ENCODE measurements at places on chromosomes 3 and 15.

- DNase-seq = no peak
Observed at GRCh38 chr3:184524981-184525336, 36.6 kb upstream of the EPHB3 start.

DNA sequence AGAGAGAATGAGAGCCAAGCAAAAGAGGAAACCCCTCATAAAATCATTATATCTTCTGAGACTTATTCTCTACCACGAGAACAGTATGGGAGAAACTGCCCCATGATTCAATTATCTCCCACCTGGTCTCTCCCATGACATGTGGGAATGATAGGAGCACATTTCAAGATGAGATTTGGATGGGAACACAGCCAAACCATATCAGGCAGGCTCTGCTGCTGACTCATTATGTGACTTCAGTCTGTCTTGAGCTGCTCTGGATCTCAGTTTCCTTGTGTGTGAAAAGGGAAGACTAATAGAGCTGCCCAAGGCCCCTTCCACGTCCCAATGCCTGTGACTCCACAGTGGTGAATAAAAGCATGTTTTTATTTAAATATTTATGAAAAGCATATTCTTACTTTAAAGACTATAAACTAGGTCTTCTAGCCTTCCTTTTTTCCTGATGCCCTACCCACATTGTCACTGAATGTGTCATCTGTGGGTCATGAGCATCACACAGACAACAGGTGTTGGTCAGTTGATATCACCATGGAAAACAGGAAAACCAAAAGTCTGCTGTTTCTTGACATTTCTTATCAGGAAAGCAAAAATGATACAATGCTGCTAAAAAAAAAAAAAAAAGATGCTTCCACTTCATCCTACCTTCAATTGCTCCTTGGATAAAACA lies 96.0 kb upstream of the PPP2R3A start:
- DNase-seq = no peak

DNA sequence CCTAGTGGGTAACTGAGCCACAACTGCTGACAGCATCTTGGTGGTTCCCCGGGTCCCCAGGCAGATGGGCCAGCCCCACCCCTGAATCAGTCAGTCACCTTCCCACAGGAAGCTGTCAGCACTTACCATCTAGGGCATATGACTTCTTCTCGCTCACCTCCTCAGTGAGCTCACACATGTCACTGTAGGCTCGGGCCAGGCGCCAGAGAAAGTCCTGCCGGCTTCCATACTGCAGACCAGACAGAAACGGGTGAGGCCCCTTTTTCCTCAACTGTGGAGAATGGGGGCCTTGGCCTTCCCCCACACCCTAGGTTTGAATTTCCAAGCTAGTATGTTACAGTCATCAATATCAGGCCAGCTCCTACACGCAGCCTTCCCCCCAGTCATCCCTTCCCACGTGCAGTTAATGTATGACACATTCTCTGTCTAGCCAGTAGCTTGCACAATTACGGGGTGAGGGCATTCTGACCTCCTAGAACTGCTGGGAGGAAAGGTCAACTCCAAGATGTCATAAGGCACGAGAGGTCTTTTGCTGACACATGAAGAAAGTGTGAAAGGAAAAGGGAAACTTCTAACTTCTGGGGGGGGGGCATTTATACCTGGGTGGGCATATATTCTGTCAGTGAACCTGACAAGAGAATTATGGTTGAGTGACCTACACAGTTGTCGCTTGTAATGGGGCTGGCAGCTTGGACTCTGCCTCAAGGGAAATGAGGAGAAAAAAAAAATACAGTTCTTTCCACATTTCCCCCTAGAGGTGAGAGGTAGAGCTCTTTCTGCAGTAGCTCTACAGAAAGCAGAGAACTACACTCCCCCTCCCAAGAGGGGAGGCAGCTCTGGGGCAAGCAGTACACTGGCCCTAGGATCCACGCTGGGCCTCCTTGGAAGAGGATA lies 10.9 kb downstream of the RMDN3 start:
- DNase-seq = no peak

- DNase-seq = no peak
Observed at GRCh38 chr3:5568451-5568850, 380.9 kb downstream of the EDEM1 start.

DNA sequence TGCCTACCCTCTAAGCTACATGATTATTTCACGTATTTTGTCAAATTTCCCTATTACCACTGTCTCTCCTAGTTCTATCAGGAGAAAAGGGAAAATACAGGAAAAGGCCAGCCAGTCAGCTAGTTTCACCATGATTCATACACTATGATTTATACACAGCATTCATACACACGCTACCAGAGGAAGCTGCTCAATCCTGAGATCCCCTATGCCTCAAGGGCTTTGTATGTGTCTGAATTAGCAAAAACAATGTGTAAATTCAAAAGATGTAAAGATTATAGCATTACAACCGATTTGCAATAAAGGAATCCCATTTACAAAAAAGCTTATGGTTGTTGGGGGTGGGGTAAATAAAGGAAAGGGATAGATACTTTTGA lies 3.1 kb upstream of the ACKR4 start:
- DNase-seq = peak; percentile 78

DNA sequence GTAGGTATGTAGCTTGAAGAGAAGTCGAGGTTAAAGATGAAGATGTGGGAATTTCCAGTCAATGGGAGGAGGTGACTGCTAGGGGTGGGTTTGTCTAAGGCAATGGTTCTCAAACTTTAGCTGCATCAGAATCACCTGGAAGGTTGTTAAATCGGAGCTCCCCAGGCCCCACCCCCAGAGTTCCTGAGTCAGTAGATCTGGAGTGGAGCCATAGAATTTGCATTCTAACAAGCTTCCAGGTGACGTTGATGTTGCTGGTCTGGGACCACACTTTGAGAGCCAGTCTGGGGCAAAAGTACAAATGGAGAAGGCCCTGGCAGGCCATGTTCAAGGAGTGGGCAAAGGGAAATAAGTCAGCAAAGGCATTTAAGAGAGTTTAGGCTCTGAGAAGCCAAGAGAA lies 69.1 kb downstream of the CMTM8 start:
- DNase-seq = no peak

DNA sequence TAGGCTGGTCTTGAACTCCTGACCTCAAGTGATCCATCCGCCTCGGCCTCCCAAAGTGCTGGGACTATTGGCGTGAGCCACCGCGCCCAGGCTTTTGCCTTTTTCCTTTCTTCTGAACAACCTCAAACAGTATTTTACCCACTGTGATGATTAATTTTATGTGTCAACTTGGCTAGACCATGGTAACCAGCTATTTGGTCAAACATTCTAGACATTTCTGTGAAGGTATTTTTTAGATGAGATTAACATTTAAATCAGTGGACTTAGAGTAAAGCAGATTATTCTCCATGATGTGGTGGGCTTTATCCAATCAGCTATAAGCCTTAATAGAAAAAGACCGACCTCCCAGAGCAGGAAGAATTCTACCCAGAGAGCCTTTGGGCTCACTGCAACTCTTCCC lies 6.0 kb downstream of the SPATA12 start:
- no peak for DNase-seq

GRCh38 chr15:76930831-76931396 lies 635 bp upstream of the RCN2 start:
- no peak for DNase-seq

DNA sequence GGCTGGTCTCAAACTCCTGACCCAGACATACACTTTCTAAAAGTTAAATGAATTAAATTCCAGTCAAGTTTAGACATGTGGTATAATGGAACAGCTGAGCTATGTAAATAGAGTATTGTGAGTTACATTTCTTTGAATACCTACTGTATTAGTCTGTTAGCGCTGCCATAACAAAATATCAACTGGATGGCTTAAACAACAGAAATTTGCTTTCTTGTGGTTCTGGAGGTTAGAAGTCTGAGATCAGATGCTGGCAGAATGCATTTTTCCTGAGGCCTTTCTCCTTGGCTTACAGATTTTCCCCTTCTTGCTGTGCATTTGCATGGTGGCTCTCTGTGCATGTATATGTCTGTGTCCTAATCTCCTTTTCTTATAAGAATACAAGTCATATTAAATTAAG lies 101.5 kb upstream of the TGFBR2 start:
- no peak for DNase-seq

DNA sequence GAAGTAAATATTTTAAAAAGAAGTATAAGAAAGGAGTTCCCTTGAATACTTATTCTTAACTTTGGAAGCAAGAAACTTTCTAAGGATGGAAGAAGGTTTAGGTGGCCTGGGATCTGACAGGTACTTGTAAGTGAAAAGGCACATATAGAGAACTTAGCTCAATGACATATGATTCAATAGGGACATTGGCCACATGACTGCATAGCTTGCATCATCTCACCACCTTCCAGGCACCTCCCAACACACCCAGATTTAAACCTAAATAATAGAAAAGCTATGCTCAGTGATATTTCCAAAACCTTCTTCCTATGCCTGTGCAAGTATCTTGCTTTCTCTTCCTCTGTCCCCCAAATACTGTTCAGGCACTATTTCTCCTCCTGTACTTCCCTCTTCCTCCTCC lies 4.7 kb upstream of the P2RY1 start:
- no peak for DNase-seq

DNA sequence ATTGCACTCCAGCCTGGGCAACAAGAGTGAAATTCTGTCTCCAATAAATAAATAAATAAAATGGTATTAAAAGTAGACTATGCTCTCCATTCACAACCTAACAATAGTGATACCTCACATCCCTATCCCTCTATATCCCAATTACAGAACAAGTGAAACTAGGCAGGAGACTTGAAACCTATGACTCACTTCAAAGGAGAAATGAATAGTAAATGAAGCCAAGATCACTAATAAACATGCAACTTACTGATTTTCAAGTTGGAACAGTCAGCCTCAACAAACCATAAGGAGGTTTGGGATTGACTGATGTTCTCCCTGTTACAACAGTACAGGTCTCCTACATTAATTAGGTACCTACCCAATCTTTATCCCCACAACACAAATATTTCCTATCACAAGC lies 103.4 kb downstream of the GSK3B start:
- DNase-seq = no peak

DNA sequence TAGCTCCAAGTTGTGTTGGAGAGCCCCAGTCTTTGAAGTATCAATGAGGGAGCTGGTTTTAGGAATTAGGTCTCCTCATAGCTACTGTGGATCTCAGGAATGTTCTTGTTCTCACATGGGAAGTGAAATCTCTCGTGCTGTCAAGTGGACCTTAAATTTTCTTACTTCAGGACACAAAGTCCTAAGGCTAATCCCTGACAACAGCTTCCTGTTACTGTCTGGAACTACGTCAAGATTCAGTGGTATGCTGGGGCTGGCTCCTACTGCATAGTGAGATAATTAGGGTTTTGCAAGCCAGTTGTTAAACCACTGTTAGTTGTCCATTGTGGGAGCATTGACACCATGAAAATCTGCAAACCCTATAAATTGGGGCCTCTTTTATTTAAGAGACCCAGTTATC lies 22.8 kb downstream of the MESP1 start:
- no peak for DNase-seq

- no peak for DNase-seq
Observed at GRCh38 chr3:7275396-7275795, 414.5 kb downstream of the GRM7 start.

DNA sequence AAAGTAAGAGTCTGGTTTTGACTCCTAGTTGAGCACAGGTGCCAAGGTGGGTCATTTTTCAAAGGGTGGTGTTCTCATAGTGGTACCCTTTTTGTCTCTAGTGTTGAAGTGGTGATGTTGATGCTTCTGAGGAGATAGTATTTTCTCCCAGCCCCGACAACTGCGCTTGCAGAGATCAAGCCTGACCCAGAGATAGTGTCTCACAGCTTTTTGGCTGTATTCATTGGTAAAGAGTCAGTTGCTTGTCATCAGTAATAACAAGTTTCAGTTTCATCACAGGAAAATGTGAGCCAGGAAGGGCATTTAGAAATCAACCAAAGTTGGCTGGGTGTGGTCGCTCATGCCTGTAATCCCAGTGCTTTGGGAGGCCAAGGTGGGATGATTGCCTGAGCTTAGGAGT lies 139.3 kb downstream of the NFKBIZ start:
- no peak for DNase-seq

DNA sequence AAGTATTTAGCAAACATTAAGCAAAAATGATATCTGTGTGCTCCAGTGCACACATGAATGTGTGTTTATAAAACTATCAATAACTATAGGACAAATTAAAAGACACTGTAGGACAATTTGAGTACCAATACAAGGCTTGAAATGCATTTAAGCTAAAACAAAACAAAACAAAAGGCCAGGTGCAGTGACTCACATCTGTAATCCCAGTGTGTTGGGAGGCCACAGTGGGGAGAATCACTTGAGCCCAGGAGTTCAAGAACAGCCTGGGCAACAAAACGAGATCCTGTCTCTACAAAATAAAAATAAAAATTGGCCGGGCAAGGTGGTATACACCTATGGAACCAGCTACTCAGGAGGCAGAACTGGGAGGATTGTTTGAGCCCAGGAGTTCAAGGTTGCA lies 50.7 kb downstream of the CSNK1G1 start:
- no peak for DNase-seq

DNA sequence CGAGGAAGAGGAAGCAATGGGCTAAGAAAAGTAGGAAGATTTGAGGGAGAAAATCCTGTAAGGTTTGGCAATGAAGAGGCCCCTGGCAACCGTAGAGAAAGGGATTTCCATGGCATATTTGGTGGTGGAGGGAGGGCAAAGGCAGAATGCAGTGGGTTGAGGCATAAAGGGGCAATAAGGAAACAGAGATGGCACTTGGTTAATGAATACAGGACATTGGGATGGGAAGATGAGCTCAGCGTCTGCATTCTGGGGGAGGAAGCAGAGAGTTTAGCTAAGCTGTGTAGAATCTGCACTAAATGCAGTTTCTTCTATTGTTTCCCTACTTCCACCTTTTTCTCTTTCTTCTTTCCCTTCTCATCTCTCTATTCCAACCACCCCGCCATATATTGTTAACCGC lies 83.6 kb downstream of the LRTM1 start:
- no peak for DNase-seq

All from SJSA1 (cell line).